ENCODE measurements at places on chromosomes 3 and 15.
A peak's percentile ranks its signal among the peaks of the same experiment; 100 is the strongest.

GRCh38 chr3:127604035-127604434 lies 5.8 kb downstream of the MCM2 start:
- DNase-seq: no peak

DNA sequence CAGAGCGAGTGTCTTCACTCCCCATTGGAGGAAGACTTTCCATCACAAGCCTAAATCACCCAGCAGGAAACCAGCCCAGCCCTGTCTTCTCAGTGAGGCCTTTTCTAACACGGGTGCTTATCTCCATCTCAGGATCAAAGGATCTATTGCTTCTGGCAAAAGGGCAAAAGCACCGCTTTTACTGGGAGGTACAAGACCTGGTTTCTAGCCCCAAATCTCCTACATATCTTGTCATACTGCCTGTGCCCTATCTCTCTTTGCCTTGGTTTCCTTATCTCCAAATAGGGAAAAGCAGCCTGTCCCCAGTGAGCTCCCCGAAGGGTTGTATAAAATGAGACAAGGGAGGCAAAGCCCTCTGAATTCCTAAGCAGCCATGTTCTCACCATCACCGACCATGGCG lies 5.2 kb downstream of the GLB1 start:
- DNase-seq: no peak

DNA sequence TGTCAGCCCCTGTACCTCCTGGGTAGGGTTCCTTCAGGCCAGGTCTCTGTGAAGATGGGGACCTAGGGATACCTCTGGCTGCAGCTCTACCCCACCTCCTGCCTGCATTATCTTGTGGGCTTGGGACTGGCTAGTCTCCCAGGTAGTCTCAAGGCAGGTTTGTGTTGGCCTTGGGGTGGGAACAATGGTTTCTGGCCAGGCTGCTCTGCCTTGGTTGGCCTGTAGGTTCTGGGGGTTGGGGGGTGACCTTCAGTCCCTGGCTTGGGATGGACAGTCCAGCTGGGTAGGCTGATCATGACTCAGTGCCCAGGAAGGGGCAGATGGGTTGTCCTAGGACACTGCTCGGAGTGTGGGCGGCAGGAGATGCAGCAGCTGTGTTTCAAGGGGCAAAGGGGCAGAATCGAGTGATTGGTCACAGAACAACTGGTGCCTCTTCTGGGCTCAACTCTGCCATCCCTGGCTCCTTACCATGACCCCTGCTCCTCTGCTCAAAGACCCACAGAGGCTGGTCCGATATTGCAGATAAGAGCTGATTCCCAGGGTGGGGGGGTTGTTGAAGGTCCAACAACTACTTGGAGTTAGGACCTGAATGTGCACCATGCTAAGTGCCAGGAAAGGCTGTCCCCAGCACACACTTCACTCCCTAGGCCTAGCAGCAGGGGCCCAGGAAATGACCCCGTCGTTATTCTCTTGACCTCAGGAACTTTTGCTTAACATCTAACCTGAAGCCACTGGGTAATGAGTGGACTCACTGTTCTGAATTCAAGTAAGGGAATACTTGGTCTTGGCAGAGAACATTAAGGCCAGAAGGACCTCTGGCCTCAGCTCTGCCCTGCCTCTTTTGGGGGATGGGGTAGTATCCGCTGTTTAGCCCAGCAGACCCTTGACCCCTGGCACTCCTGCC lies 18.1 kb upstream of the BSN start:
- DNase-seq: no peak

- DNase-seq: peak; percentile 83
Measured at GRCh38 chr3:50274371-50275104, 4.3 kb upstream of the LSMEM2 start.
